Adrenal gland (tissue), 19 donors: ENCODE measurements at places on chromosomes 2 and 18. TPM values are rescaled to one million over a fixed set of nuclear protein-coding genes. Genes with fewer than 3 reads are reported as not detected.

DNA sequence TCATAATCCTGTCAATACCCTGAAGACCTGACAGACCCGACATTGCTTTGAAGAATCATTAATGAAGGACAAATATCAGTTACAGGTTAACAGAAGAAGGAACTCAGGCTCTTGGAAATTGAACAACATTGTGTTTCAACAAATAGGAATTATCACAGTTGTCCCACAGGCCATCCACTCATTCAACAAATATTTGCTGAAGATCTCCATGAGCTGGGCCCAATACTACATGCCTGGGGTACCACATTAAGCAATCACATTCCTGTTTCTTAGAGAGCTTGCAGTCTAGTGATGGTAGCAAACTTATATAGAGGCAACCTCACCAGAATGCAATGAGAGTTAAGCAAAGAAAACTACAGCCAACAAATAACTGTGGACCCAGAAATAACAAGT, 671.6 kb upstream of the ACVR2A start:
- no peak for DNase-seq

GRCh38 chr2:197879812-197880408, 75.5 kb downstream of the PLCL1 start:
- no peak for DNase-seq

DNA sequence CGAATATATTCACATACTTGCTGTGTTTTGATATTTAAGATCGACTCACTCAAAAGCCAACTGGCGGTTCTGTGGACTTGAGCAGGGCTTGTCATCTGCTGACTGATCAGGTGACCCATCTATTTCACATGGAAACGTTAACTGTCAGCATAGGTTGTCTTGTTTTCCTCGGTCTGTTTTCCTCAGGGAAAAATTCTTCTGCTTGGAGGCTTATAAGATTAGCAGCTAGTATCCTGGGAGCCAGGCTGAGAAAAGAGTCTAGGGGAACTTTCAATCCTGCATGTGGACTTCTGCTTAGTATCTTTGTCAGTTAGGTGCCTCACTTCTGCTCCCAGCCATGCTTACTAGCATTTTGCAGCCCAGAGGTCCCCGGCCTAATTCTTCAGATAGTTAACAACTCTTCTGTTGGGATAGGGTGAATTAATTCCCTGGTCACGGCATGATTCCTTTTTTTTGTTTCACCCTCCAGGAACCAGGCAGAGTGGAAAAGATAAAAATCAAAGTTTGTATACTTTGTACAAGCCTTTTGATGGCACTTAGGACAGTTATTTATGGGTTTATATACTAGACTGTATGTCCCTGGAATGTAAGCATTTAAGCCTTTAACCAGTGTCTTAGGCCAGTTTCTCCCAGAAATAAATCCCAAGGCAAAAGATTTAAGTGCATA, 226.0 kb downstream of the GULP1 start:
- no peak for DNase-seq

- no peak for DNase-seq
Measured at GRCh38 chr2:65232636-65233035, 5.0 kb downstream of the ACTR2 start.

DNA sequence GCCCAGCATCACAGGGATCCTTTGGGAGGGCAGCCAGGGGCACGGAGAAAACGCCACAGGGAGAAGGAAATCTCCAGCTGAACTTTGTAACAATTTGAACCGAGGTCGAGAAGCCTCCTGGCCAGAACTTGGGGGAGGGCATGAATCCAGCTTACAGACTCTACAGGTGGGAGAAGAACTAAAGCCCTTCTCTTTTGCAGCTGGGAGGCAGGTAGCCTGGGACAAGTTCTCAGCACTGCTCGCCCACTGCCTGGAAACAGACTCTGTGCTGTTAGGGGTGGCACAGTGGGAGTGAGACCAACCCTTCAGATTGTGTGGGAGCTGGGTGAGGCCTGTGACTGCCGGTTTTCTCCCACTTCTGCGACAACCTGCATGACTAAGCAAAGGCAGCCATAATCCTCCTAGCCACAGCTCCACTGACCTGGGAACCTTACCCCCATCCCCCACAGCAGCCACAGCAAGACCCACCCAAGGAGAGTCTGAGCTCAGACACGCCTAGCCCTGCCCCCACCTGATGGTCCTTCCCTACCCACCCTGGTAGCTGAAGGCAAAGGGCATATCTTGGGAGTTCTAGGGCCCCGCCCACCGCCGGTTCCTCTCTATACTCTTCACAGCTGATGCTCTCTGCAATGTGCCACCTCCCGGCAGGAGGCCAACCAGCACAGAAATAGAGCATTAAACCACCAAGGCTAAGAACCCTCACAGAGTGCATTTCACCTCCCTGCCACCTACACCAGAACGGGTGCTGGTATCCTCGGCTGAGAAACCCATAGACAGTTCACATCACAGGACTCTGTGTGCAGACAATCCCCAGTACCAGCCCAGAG, 136.0 kb upstream of the SIX2 start:
- DNase-seq = no peak

GRCh38 chr2:71815701-71816474, 331.8 kb downstream of the CYP26B1 start:
- DNase-seq = no peak

GRCh38 chr2:37781028-37781427, 109.6 kb upstream of the CDC42EP3 start:
- no peak for DNase-seq

DNA sequence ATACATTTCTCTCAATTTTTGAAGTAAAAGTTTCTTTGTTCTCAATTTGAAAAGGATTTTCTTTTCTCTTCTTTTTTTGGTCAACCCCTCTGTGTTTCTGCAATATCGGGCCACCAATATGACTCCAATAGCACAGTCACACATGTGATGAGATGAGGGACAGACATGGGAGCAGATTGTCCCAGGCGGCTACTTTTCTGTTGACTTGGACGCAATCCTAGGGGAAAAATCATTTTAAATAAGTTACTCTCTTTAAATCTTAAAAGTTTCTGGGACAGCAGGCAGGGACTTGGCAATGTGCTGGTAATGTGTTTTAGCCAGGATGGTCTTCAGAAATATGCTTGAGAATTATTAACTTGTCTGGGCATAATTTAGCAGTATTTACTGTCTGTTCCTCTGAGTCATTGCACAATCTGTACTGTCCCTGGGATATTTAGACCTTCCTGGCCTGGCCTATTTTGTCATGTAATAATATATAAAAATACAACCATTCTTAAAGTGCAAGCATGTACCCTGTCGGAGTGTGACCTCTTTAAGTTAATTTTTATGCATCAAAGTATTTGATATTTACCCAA, 388.5 kb upstream of the FANCL start:
- DNase-seq = no peak

GRCh38 chr2:54457323-54458023, 1.3 kb downstream of the SPTBN1 start:
- peak; percentile 31 for DNase-seq

DNA sequence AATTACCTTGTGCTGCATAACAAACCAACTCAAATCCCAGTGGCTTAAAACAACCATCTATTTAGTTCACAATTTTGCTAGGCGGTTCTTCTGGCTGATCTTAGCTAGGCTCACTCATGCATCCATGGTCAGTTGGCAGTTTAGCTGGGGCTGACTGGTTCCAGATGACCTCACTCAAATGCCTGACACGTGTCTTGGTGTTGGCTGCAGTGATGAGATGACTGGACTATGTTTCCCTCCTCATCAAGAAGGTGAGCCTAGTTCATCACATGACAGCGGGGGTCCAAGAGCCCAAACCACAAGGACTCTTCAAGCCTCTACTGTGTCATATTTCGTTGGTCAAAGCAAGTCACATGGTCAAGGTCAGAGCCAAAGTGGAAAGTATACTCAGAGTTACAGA, 42.7 kb upstream of the ACTR3 start:
- no peak for DNase-seq

DNA sequence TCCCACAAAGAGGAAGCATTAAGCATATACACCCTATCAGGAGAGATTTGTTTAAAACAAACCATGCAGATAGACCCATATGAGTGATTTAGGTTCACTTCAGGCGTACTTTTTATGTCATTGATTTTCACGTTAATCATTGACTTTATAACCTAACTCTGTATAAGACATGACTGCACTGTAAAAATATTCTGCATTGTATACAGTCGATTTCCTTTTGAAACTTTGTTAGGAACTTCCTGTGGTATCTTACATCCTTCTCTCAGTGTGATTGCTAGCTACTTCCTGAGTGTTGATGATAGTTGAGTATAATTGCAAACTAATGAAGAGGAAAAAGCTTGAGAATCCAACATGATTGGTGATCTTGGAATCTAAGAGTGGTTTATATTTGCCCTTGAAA, 69.4 kb downstream of the XIRP2 start:
- DNase-seq = no peak

- peak; percentile 72 for DNase-seq
Measured at GRCh38 chr2:176269319-176270099, at the start of gene MTX2. Gene MTX2, plus strand, starts transcription at chr2:176269442. Its CDS starts 188 bp downstream, at chr2:176269630.

GRCh38 chr18:55110436-55110835, 151.2 kb upstream of the CCDC68 start:
- DNase-seq = peak; percentile 26

DNA sequence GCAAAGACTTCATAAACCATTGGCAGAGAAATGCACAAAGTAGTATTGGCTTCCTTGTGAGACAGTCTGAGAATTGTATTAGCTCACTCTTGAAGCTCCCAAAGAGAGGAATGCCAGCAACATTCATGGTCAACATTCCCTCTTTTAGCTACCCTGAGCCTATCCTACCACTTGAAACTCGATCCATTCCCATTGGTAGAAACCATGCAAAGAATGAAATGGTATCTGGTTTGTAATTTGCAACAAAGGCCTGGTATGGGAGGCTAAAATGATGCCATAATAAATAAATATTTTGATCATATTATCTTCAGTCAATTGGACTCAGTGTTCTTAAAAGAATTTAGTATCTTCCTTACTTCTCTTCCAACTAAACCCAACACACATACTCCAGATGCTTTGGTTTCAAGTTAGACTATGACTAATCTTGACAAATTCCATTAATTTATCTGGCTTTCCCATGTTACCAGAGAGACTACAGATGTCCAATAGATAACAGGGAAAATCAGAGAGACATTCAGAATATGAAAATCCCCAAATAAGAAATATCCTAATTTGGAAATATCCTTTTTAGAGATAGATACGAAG, 102.9 kb downstream of the DHRS9 start:
- no peak for DNase-seq

DNA sequence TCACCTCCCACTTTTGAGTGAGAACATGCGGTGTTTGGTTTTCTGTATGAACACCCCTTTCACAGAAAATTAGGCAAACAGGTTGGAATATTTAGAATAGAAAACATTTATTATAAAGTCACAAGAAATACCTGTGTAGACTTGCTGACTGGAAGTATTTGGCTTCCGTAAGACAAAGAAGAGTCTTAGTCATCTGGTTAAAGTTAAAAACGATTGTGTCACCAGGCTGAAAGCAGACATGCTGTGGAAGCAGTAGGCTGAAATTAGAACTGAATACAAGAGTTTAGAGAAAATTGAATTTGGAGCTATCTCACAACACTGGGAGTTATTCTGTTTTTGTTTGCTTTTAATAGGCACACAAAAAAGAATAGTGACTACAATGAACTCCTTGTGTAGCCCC, 16.2 kb upstream of the CLASP1 start:
- no peak for DNase-seq

- DNase-seq = no peak
Measured at GRCh38 chr2:96547203-96547641, 10.7 kb downstream of the ARID5A start.

GRCh38 chr2:218732761-218733158, 22.1 kb downstream of the TTLL4 start:
- no peak for DNase-seq

- DNase-seq = peak; percentile 17
Measured at GRCh38 chr2:133602538-133602937, 34.3 kb upstream of the NCKAP5 start.

DNA sequence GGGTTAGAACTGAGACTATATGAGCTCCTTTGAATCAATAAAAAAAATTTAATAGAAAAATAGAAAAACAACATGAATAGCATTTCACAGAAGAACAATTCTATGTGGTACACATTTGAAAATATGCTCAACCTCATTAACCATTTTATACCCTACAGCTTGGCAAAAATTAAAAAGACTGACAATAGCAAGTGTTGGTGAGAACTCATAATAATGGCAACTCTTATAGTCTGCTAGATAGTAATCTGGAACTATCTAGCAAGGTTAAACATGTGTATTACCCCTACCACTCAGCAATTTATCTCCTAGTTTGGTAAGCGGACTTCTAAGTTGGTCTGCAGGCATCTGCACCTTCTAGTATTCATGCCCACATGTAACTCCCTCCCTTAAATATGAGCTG, 67.8 kb downstream of the CYBRD1 start:
- DNase-seq = no peak

GRCh38 chr2:225120186-225120585, 77.9 kb upstream of the DOCK10 start:
- no peak for DNase-seq

DNA sequence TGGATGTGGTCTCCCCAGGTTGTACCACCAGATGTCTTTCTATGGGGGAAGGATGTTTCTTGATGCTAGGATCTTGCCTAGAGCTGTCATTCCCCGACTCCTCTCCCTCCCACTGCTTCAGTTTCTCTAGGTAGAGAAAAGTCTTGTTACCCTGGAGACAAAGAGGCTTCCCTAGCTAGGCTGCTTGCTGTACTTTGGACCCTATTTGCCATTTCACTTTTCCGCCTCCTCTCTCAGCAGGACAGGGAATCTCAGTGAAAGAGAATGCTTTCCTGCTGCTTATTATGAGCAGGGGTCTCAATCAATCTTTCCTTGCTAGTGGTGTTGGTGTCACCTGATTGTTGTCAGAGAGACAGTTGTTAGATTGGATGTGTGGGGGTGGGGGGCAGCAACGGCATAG, 818.8 kb upstream of the GYPC start:
- no peak for DNase-seq

DNA sequence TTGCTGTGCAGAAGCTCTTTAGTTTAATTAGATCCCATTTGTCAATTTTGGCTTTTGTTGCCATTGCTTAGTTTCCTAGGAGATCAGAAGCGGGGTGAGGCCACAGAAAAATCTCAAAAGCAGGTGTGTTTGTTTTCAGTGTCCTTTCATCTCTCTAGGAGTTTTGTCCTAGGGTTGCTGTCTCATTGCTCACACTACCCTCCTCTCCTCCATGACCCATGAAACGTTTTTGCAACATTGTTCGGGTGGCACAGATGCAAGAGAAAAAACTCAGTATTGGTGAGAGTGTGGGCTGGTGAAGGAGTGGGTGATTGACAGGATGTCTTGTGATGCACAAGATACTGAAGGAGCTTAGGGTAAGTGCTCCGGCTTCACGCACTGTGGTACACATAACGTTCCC, 103.6 kb downstream of the LYPD1 start:
- DNase-seq = no peak

DNA sequence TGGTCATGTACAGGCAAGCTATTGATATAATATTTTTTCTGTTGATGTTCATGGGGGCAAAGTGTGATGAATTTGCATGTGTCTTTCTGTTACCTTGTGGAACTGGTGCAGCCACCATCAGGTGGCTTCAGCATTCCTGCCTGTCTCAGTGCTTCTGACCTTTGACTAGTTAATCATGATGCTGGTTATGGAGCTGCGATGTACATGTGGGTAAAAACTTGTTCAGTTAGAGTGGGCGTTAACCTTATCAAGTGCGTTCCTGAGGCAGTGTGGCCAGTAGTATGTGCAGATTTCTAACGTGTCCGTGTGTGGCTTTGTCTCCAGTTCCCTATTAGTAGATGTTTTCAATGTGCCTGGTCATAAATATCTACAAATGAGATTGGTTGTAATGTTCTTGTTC, 127.4 kb upstream of the ZSWIM2 start:
- no peak for DNase-seq

The CDH2 gene
- 15.4 TPM for polyA plus RNA-seq

The ZNF385B gene
- 3.8 TPM for polyA plus RNA-seq

The MAT2A gene
- 237 TPM for polyA plus RNA-seq

The NAT8 gene
- 1.2 TPM for polyA plus RNA-seq

The ZNF142 gene
- 21.0 TPM for polyA plus RNA-seq

The TCF23 gene
- polyA plus RNA-seq = not detected

The CTAGE1 gene
- polyA plus RNA-seq = not detected

The CFAP65 gene
- 0.16 TPM for polyA plus RNA-seq
